ENCODE measurements at places on chromosomes 5 and 9.

GRCh38 chr9:133793471-133793870 is 55.3 kb upstream of the SARDH start:
- DNase-seq, result no peak

- DNase-seq, result no peak
Observed at GRCh38 chr5:68699966-68700365, 393.8 kb upstream of the SLC30A5 start.

DNA sequence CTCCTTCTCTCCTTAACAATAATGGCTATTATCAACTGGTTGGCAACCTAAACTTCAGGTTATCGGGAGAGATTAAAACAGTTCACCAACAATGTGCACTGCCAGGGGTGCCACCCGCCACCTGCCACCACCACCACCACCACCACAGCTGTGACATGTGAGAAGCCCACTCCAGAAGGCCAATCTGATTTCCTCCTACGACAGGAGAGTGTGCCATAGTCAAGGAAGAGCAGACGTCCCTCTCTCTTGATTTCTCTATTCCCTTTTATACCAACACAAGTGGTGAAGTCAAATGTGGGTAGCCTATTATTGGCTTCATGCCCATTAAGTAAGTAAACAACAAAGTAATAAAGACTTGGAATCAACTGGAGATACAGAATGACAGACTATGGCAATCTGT is 22.4 kb downstream of the GNAQ start:
- DNase-seq, result no peak

DNA sequence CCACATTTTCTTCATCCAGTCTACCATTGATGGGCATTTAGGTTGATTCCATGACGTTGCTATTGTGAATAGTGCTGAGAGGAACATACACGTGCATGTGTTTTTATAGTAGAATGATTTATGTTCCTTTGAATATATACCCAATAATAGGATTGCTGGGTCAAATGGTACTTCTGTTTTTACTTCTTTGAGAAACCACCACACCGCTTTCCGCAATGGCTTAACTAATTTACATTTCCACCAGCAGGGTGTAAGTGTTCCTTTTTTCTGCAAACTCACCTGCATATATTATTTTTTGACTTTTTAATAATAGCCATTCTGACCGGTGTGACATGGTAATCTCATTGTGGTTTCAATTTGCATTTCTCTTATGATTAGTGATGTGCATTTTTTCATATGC is 82.2 kb upstream of the RFX3 start:
- no peak for DNase-seq

DNA sequence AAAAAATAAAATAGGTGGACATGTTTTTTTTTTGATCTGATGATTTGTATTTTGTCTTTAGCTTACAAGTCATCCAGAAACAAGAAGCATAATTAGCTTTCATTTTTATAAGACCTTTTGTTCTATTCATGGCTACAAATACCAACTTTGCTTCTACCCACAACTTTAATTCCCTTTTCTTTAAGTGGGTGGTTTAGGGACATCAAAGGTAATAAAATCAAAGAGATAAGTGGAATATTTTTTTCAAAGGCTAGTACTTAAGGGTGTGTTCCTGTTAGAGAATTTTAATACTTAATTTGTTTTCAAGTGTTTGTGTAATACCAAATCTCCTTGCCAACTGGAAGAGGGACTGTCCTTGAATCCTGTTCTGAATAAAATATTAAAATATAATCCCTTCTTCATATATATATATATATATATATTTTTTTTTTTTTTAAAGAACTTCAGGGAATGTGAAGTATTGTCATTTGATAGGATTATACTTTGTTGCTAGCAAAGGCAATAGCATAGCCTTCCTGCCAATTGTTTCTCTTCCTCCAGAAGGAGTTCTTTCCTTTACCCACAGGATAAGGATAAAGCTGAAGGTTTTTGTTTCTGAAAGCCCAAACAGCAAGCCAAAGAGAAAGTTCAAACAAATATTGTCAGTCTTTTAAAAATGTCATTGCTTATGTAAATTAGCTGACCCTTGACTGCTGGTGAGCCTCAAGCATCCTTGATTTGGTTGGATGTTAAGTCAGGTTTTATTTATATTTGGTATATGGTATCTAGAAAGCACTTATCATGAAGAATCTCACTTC is 108.9 kb downstream of the PAM start:
- no peak for DNase-seq

DNA sequence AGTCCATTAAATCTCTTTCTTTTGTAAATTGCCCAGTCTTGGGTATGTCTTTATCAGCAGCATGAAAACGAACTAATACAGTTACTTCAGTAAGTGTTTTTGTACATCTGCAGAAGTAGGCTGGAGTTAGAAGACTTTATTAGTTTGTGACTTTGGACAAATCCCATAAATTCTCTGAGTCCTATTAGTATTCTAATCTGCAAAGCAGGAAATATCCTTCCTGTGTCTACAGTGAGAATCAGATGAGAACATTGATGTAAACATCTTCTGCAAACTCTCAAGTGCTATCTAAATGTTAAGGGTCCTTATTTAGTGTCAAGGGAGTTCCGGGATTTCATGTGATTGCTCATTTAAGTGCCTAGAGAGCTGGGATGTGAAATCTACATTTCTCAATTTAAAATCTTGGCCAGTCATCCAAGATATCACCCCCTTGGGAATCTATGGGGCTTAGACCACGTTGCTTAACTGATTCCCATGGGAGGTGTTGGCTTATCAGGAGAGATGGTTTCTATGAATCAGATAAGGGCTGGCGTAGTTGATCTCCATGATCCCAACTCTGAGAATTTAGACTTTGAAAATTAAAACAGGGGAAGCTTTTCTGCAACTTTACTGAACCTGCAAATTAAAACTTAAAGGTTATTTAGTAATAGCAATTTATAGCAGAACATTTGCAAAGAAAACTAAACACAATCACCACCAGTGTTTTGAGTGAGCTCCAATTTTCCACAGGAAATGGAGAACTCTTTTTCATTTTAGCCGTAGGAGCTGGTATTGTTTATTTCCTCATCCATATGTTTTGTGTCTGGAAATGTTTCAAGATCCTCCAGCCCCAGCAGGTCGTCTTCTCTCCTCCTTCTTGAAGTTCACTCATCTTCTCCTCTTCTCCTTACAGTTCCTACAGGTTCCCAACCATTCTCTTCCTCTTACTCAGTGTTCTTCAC is 241.6 kb upstream of the CD180 start:
- DNase-seq, result no peak

DNA sequence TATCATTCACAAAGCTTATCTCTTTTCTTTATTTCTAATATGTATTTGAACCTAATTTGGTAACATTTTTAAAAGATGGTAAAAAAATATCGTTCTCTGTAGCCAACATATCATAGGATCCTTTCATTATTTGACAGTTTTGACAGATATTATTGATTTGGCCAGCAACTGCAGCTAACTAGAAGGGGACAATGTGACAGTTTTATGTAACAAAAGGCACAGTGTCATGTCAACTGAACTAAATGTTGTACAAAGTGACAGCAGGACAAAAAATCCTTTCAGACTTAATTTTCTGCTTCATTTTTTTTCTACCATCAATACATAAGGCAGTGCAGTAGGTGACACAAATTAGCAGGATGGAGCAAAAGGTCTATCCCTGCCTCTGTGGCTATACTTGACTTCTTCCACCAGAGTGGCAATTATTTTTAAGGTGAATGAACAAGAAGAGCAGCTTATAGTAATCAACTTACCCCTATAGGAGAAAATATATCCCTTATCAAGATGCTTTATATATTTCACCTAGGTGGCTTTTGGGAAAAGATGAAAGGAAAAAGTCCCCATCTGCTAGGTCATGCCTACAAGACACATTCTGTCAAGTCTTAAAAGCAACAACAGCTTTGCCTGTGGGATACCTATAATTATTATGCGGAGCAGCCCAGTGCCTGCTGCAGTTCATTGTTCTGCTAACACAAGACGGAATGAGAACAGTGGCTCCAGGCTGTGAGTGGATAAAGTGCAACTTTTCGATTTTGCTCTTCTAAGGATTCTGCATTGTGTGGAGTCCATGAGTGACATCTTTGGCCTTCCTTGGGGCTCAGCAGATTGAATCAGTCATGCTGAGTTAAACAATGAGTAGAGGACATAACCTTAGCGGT is 694.9 kb downstream of the ISL1 start:
- no peak for DNase-seq

- no peak for DNase-seq
Observed at GRCh38 chr5:159732220-159732619, 184.1 kb upstream of the ADRA1B start.

DNA sequence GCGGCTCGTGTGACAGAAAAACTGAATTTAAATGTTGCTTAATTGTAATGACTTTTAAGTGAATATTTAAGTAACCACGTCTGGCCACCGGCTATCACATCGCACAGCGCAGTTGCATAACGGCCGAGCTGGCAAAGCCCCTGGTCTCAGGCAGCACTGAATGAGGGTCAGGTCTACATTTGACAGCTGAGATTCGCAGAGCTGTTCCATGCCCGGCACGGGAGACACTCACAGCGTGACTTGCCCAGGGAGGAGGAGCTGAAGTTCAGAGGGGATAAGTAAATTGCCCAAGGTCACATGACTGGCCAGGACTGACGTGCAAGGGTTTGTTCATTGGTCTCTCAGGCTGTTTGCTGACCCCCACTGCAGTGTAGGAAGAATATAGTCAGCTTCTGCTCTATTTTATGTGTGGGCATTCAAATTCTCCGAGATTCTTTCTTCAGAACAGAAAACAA is 17.4 kb upstream of the COL5A1 start:
- DNase-seq, result no peak

DNA sequence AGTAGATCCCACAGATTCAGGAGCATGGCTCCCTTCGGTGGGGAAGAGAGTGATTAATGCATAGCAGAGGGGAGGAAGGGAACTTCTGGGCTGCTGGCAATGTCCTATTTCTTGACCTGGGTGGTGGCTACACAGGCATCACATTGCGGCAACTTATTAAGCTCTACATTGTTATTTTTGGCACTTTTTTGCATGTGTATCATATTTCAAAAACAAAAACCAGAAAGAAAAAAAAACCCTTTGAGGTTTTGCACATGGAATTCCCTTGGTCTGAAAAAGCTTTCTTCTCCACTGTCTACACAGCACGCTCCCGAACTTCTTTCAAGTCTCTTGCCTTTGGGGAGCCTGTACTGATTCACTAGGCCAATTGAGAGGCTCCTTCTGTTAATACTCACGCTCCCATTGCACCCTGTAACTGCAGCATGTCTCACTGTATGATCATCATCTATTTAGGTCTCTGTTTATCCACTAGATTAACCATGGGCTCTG is 25.1 kb downstream of the CEMIP2 start:
- DNase-seq, result no peak

- no peak for DNase-seq
Observed at GRCh38 chr9:79268806-79269205, 303.0 kb upstream of the TLE4 start.

GRCh38 chr5:83866181-83866580 is 145.5 kb upstream of the HAPLN1 start:
- no peak for DNase-seq

DNA sequence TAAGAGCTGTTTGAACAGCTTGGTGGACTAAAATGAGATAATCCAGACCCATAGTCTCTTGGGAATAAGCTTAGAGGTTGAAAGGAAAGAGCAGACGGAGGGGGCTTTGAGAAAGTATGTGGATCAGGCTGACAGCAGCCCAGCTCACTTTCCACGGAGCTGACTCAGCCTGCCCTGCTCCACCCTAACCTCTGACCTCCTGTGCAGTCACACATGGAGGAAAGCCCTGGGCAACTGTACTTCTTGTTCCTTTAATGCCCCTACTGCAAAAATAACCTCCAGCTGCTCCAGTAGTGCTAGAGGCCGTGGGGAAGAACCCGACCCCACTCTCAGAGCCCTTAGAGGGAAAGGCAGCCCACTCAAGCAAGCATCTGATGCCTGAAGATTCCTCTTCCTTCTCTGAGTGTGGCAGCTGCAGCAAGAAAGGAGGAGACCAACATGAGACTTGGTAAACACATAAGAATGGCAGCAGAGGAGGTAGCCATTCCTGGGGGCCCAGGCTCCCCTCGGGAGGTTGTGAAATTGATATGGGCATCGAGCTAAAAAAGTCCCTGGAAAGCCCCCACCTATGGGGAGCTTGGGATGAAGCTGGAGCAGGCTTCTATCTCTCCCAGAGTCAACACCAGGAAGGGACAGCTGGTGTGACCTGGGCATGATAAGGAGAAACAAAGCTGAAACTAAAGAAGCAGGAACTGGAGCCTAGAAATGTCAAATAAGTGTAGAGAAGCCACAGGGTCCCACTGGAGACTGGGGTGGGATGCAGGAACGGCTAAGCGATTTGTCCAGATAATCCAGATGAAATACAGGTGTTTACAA is 204.3 kb downstream of the PIK3R1 start:
- DNase-seq, result no peak

DNA sequence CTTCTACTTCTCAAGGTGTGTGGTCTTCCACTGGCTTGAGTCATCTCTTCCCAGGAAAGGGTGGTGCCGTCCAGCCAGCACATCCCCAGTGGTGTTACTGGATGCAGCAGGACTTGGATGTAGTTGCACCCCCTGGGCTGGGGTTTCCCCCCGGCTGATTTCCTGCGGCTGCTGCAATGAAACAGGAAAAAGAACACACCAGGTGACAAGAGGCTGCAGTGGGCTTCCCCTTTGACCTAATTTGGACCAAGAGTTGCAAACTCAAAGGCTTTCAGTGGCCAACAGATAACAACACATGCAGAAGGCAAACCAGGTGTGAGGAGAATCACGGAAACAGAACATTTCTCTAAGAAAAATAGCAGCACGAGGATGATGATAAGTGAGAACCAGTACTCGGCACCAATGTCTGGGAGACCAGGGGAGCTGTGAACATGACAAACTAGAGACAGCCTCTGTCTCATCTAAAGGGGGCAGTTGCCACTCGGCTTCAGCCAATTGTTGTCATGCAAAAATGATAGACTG is 83.7 kb downstream of the PDE6A start:
- no peak for DNase-seq

DNA sequence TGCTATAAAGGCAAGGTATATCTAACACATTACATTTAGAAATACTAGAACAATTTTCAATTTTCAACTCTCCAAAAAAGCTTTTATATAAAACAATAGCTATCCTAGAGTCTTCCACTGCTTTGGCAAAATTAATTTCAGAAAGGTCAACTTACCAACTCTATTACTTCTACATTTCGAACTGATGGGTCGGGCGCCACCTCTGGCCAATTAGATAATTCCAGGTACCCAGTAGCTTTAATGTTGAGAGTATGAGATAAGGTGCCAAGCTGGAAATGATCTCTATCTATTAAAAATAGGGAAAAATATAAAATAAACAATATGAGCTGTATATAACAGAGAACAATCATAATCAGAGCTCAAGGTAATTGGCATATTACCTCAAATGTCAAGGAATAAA is 166.6 kb downstream of the AP3B1 start:
- peak; percentile 23 for DNase-seq

DNA sequence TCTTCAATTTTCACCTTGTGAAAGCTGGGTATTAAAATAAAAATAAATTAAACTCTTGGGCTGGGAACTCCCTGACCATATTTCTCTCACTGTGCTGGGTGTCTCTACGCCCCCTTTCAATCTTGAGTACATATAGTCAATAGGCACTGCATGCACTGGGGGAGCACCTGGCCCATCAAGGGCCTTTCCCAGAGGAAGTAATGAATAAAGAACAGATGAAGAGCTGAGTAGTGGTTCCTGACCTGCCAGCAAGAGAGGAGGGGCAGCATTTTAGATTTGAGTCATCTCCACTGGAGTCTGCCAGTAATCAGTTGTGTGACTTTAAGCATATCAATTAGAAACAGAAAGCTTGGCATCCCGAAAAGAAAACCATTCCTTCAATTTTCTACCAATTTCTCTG is 6.2 kb downstream of the MAPKAP1 start:
- DNase-seq, result no peak
